ENCODE measurements at places on chromosomes 5 and 9.

DNA sequence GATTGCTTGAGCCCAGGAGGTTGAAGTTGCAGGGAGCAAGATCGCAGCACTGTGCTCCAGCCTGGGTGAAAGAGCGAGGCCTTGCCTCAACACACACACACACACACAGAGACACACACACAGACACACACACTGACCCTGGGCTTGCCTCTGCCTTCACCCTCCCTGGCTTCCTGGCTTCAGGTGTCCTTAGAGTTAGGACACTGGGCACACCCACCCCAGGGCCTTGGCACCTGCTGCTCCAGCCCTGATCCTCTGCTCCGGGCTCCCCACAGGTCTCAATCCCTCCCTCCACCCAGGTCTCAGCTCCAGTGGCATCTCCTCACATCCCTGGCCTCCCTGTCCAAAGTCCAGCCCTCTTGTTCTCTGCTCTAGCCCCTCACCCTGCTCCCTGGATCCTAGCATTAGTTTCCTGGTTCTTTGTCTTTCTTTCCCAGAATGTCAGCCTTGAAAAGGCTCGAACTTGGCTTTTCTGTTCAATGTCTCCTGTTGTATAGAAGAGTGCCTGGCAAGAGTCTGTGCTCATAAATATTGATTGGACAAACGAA, 212.9 kb downstream of the C9orf50 start:
- no peak for DNase-seq

GRCh38 chr9:87850391-87850790, 32.3 kb upstream of the SPATA31E1 start:
- no peak for DNase-seq

DNA sequence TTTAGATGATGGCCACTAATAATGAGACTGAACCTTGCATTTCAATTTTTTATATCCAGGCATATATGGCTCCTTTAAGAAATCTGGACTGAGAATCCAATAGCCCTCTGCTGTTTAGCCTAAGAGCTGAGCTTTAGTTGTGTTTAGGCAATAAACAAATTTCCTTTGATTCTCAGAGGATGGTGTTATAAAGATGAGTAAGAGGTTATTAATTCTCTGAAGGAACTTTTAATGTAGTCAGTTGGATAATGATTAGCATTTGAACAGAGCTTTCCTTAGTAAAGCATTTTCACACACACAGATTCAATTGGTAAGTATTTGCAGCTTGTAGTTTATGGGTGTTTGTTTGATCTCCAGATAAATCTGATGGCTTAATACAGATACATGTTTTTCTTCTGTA, 149.6 kb downstream of the PRR16 start:
- no peak for DNase-seq

GRCh38 chr9:37144762-37145161, 24.4 kb downstream of the ZCCHC7 start:
- no peak for DNase-seq

DNA sequence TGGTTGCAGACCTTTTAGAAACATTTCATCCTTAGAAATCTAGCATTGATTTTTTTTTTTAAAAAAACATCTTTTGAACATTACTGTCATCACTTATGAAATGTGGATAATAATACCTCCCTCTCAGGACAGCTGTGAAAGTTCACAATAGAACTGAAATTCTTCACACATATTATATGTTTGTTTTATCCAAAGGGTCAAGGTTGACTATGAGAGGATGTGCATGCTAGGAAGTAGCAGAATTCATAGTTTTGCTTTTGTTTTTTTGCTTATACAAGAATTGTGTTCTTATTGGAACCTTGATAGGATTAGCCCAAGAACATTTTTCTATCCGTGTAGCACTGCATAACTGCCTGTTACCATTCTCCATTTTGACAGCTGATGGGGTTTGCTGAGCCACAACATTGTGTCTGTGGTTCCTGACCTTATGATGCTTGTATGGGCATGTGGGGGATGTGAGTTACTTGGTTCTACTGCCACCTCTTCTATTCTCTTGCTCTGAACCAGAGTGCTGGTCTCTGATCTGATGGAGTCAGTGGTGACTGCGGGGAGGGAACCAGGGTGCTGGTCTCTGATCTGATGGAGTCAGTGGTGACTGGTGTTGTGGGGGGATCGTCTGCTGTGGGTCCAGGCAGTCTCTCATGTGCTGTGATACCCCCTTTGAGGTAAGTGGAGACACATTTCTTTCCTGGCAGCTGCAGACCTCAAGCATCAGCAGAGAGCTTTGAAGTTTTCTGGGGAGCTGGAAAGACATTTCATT, 27.1 kb upstream of the ACTBL2 start:
- no peak for DNase-seq

DNA sequence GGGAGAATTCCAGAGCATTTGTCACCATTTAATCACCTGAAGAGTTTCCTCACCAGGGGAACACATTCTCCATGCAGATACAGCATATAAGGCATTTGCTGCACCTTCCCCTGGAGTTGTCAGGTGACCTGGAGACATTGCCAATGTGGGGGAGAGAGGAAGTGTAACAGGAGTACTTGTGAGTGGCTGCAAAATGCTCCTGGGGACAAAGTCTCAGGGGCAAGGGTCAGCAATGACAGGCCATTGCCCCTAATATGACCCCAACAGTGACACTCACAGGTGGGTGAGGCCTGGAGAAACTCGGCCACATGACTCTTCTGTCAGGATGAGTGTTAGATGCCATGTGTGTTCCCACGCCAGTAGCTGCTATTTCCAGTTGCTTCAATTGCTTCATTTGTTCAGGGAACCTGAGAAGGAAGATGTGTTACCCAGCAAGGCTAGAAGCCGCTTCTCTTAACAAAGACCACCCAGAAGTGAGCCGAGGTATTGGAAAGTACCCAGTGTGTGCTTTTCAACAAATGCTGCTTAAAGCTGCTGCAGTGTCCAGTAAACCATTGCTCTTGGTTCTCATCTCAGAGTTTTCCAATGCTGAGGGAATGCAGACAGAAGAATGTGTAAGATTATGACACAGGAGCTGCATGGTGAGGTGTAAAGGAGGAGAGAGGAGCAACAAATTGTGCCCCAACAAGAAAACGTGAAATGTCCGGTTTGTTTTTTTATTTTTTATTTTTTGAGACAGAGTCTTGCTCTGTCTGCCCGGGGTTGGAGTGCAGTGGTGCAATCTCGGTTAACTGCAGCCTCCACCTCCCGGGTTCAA, 128.2 kb upstream of the SLC44A1 start:
- no peak for DNase-seq

DNA sequence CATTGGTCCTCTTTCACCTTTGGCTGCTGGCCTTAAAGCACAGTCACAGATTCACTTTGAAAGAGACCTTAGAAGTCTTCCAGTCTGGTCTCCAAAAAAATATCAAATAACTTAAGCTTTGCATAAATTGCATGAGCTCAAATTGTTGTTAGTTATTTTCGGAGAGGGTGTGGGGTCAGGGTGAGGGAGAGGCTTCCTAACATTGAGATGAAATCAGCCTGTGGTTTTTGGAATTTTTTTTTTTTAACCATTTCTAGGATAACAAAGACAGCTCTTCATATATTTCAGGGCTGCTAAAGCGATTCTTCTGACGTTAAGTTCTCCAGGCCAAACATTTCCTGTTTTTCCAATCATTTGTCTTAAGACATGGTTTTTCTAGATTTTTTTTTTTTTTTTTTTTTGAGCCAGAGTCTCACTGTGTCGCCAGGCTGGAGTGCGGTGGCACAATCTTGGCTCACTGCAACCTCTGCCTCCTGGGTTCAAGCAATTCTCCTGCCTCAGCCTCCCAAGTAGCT, 4.5 kb downstream of the OCLN start:
- no peak for DNase-seq

GRCh38 chr5:88875341-88876234, 7.4 kb downstream of the MEF2C start:
- DNase-seq: no peak

DNA sequence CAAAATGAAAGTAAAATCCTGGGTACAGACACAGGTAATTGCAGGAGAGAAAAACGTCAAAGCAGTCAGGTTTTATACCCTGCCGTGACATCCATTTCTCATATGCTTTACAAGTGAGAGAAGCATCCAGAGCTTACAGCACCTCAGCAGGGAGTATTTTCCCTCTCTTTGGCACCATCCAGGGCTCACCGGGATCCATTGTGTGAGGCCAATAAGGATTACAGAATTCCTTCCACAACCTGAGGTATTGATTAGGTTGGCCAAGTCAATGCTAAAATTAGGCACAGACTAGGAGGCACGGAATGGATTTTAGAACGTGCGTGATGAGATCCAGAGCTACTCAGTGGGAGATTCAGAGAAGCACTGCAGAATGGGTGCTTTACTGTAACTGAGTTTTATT, 296.6 kb downstream of the FBXL7 start:
- DNase-seq: no peak

GRCh38 chr9:22105005-22105722, 96.1 kb upstream of the CDKN2B start:
- no peak for DNase-seq

DNA sequence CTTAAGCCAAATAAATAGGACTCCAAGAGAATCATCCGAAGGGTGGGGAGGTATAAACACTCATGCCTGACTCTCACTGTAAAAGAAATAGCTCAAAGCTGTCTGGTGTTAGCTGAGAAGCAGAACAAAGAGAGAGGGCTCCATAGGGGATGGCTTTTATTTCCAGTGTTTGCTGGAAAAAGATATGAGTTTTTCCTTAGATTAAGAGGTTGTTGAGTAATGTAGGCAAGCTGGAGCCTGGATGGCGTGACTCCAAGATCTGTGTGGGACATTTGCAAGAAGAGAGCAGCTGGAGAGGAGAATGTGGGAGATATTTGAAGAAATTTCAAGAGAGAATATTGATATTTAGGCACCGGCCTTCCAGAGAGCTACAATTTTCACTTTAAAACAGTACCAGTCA, 793.7 kb upstream of the RGMB start:
- no peak for DNase-seq

DNA sequence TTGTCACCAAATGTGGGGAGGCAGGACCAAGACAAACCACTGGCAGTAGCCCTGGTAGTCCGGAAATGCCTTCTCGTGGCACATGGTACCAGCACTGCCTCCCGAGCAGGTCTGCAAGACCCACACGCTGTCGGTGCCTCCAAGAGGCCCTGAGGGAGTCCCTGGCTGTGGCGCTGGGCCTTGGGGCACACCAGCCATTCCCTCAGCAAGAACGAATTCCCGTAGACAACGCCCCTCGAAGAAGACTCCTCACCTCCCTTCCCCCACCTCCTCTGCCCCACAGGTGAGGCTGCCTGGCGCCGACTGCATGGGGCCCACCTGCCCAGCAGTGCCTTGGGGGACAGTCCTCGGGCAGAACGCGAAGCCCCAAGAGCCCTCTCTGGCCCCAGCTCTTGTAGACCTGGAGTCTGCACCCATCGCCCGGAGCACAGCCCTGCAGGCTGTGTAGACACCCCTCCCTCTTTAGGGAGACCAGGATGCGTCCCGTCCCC, 56.0 kb downstream of the EXD3 start:
- no peak for DNase-seq

DNA sequence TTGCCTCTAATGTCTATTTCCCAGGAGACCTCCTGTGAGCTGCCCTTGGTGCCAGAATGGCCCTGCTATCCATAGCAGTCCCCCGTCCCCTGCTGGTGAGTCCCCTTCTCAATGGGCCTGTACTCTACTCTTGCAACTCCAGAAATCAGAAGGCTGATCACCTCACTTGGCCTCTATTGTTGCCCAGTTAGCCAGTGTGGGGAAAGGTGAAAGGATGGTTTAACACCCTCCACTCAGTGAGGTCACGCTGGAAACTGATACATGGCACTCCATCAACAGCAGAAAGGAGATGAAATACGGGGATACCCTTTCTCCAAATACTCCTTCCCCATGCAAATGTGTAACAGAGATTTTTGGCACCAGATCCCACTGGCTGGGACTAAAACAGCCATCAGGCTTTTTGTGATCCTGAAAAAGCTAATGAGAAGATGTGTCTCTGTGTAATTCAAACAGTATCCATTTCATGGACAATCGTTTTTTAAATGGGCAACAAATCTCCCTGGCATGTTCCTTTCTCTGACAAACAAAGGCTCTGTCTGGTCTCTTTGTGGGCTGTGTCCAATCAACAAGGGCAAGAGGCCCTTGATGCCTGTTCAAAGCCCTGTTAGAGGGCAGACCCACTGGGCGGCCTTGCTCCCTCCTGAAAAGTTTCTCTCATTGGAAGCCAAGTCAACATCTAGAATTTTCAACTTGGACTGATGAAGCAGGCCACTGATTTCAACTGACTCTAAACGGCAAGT, 343.7 kb downstream of the SPOCK1 start:
- no peak for DNase-seq

GRCh38 chr9:116717150-116717549, 30.0 kb downstream of the TRIM32 start:
- no peak for DNase-seq

- no peak for DNase-seq
These were observed 380.8 kb upstream of the RFX3 start for GRCh38 chr9:3906437-3907213.

DNA sequence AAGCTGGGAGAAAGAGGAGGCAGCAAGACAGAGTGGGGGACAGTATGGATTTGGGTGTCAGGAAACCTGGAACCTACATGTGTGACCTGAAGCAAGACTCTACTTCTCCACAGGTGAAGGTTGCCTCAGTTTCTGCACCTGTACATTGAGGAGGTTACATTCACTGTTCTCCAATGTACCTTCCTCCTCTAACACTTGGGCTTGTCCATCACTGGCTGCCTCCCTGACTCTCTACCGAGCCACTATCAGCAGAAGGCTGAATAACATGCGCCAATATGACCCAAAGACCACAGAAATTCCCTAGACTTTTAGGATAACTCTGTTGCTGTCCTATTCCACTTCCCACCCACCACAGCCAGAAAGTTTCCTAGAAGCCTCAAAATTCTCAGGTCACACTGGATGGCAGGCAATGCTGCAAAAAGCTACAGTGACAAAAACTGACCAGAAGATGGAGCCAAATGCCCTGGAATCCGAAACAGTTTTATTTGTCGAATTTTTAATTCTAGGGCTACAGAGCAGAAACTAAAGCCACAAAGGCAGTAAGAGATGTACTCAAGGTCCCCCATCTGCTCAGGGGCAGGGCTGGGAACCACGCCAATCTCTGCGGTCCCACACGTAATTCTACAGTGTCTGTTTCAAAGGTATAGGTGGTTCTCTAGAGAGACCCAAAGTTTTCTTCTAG, 64.4 kb downstream of the FAM114A2 start:
- peak; percentile 64 for DNase-seq

- no peak for DNase-seq
These were observed 150.9 kb upstream of the MOCS2 start for GRCh38 chr5:53260446-53260845.

GRCh38 chr5:180521591-180521990, 27.4 kb downstream of the CNOT6 start:
- no peak for DNase-seq

DNA sequence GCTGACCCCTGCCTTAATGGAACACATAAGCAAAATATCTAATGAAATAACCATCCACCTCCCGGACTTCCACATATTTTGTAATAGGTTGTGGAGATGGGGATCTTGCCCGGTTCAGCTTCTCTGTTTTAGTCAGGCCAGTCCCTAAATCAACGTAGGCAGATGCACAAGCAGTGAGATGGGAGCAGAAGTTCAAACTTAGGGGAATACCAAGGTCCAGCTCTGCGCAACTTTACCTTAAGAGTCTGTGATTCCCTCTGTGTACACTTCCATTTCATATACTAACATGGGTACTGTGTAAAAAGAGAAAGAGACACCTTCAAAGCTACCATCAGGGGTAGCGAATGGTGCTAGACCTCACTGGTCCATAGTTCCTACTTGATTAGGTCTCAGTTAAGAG, 110.9 kb downstream of the NTRK2 start:
- DNase-seq: no peak

Data from NCI-H1694 (cell line).